ENCODE measurements at places on chromosomes 13 and 19.

DNA sequence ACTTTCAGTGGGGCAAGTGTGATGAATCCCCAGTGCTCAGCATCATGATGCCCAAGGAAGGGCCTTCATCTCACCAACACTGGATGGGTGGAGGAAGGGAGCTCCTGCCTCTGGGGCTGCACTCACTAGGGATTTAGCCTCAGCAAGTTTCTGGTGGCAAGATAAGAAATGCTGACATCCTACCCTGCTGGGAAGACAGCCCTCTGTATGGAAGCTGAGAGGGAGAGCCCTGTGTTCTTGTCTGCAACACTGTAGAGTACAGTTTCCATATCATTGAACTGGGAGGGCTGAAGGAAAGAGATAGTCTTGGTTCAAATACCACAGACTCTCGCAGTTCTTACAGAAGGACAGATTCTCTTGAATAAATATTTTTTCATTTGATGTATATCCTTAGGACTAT is 7.3 kb upstream of the ZNF460 start:
- no peak for DNase-seq

- peak; percentile 10 for DNase-seq
Observed at GRCh38 chr19:16417660-16418596, 53.8 kb downstream of the EPS15L1 start.

DNA sequence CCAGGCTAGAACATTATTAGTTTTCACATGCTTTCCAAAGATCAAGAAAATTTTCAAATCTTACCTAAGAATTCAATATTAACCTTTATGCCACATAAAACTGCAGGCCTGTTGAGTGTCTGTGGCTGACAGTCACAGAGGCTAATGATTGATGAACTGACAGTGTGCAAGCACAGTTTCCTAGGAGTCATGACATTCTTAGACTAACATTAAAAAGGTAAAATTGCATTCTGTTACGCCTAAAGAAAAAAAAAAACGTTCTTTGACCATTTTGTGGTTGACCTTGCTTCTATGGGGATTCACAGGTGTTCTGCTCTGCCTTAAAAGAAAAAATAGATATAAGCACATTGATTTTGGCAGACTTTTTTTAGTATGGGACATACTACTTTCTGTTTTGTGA is 1776.2 kb downstream of the PCDH9 start:
- no peak for DNase-seq

DNA sequence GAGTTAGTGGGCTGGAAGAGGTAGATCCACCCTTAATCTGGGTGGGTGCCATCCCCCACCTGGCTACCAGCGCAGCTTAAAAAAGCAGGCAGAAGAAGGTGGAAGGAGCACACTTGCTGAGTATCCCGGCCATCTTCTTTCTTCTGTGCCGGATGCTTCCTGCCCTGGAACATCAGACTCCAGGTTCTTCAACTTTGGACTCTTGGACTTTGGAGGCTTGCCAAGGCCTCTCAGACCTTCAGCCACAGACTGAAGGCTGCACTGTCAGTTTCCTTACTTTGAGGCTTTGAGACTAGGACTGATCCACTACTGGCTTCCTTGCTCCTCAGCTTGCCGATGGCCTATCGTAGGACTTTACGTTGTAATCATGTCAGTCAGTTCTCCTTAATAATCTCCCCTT is 127.6 kb upstream of the GPC6 start:
- no peak for DNase-seq

GRCh38 chr13:89920461-89920860 is 1427.0 kb upstream of the MIR17HG start:
- DNase-seq: no peak

- DNase-seq: no peak
Observed at GRCh38 chr13:52744842-52745375, 5.3 kb upstream of the CNMD start.

Measured in NCI-H2029 (cell line).